ENCODE measurements at places on chromosomes 16 and 17.

DNA sequence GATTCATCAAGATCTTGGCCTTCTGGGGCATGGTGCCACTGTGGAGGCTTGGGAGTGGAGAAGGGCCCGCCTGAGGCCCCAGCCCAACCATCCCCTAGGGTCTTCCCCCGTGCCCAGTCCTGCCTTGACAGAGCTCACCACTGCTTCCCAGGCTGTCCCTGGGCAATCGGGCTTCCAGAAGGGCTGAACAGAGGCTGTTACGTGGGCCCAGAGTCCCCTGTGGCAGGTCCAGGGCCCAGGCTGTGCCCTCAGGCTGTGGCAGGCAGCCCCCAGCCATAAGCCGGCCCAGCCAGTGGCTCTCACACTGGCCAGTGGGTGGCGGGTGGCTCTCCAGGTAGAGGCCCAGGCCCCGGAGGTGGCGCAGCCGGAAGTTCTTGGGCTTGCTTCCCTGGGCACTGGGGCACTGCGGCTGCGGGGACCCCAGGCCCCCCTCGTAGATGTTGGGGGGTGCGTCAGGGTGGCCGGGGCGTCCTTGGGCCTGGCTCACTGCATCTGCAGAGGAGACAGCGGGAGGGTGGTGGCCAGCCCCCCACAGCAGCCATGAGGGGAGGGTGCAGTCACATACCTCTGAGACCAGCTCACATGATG, 809 bp downstream of the C16orf90 start:
- DNase-seq = no peak

DNA sequence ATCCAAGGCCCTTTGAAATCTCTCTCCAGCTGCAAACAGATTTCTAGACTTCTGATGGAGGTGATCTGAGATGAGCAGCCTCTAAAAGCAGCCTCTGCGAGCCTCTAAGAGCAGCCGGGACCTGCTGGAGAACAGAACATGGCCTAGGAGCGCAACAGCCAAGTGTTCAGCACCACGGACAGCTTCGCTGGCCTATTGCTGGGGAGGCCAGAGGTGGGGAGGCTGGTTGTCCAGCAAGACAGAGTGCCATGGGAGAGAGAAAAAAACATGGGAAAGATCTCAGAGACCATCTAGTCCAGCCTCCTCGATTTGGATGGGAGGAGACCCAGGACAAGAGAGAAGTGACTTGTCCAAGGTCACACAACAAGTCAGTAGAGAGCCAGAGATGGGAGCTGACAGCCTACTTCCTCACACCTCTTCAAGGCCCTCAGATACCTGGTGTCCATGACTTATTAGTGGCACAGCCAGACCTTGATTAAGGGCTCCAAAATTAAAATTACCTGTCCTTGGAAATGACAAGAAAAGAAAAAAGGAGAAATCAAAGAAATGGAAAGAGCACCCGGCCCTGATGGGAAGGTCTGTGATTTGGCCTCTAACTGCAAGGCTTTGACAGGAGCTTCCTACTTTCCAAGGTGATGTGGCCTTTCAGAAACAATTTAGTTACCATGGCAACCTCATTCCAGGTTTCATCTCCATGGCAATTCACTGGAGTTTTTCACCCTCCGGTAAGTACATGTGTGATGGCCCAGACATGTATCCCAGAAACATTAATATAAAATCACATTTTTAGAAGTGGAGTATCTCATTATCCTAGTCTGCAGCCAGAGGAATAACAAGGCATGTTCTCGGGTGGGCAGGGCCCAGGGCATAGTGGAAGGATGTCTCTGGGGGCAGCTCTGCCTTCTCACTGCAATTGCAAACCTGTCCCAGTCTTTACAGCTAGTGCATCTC, 14.5 kb downstream of the RPRML start:
- DNase-seq = no peak

- no peak for DNase-seq
These were observed 498.3 kb upstream of the EEF2KMT start for GRCh38 chr16:5595849-5596248.

DNA sequence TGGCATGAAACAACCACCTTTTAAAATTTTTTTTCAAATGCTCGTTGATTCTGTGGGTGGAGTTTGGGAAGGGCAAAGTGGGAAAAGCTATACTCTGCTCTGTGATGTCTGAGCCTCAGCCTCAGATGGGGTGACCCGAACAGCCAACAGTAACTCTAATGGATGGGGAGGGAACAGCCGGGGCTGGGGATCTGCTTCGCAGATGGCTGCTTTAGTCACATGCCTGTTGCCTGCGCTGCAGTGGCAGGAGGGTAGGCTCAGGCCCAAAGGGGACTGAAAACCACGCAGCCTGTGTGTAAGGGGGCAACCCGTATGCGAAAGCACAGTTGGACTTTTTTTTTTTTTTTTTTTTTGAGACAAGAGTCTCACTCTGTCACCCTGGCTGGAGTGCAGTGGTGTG, 14.9 kb upstream of the MAPK3 start:
- DNase-seq = no peak

- DNase-seq = no peak
These were observed 21.9 kb downstream of the ZNF750 start for GRCh38 chr17:82817947-82818346.

Data from hypothalamus (tissue), 51 donors.